HepG2 (cell line): ENCODE measurements at places on chromosomes 5 and 9. TPM values are rescaled to one million over a fixed set of nuclear protein-coding genes. Genes with fewer than 3 reads are reported as not detected.

- no peak overlapping the region for H3K4me3 ChIP-seq
- DNase-seq: no peak
- no peak overlapping the region for H3K27ac ChIP-seq
- H3K4me1 ChIP-seq: no peaks in the 10 kb centered on the region
Observed at GRCh38 chr9:72486594-72486955, 34.8 kb upstream of the TMC1 start.

DNA sequence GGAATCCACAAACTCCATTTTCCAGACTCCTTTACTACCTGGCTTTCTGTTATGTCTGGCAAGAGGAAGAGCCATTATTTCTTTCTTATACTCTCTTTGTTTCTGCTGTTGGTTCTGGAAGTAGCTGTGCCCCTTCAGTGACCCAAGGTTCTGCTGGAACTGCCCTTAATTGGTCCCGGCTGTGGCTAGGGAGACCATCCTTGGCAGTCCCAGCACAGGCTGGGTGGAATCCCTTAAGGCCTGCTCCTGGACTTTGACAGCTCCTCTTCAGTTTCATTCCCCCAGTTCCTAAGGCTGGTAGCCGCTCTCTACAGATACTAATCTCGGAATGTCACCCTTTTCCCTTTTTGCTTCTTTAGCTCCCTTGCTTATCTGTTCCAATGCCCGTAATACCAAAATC, 81.9 kb upstream of the GLIS3 start:
- H3K4me1 ChIP-seq: no peaks in the 10 kb centered on the region
- H3K36me3 ChIP-seq: no peaks in the 10 kb centered on the region
- DNase-seq: no peak
- no peak overlapping the region for H3K27ac ChIP-seq
- H3K4me3 ChIP-seq: no peak overlapping the region

GRCh38 chr5:144979516-144980264, 809.0 kb downstream of the KCTD16 start:
- DNase-seq: no peak
- no peak overlapping the region for H3K4me3 ChIP-seq
- H3K4me1 ChIP-seq: no peaks in the 10 kb centered on the region
- no peak overlapping the region for H3K27ac ChIP-seq
- no peaks in the 10 kb centered on the region for H3K27me3 ChIP-seq

GRCh38 chr5:109529520-109529919, 119.7 kb upstream of the PJA2 start:
- H3K27me3 ChIP-seq: no peaks in the 10 kb centered on the region
- H3K4me3 ChIP-seq: no peak overlapping the region
- peaks cover 40% of the 10 kb centered on the region for H3K4me1 ChIP-seq
- DNase-seq: no peak

DNA sequence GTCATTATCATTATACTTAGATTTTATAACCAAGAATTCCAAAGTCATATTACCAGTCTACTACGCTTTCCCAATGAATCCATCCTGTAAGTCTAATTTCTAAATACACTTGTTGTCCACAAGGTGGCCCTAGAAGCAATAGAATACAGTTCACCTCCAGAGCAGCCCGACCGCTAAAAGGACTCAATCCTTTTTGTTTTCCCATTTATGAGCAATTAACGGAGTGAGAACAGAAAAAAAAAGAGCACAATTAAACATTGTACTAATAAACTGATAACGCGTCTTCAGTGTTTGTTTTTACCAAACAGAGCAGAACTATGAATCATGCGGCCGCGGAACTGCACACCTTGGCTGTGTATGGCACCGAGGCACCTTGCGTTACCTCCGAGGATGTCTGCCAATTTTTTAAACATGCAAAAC, 160.7 kb upstream of the DAPK1 start:
- H3K27me3 ChIP-seq: no peaks in the 10 kb centered on the region
- H3K27ac ChIP-seq: no peak overlapping the region

Gene NPR3
- total RNA-seq: not detected in 2 replicates

- no peak for DNase-seq
- no peak overlapping the region for H3K27ac ChIP-seq
- no peak overlapping the region for H3K4me3 ChIP-seq
Observed at GRCh38 chr9:120999317-120999716, 50.8 kb downstream of the C5 start.

GRCh38 chr9:128293091-128293490, 17.0 kb downstream of the SWI5 start:
- DNase-seq: no peak
- no peaks in the 10 kb centered on the region; the same call in 2 of the 3 replicates for H3K27me3 ChIP-seq
- no peak overlapping the region for H3K4me3 ChIP-seq
- 0 out of 3 replicates have a peak, but pooled peaks cover 5% of the 10 kb centered on the region for H3K36me3 ChIP-seq
- H3K27ac ChIP-seq: no peak overlapping the region

- peak overlapping the region; percentile 60; the same call in 1 of the 2 replicates for H3K4me3 ChIP-seq
- peaks cover 21% of the 10 kb centered on the region for H3K4me1 ChIP-seq
- peak overlapping the region; percentile 85 for H3K27ac ChIP-seq
Observed at GRCh38 chr9:128636556-128637530, 19.8 kb downstream of the DYNC2I2 start.

- H3K27me3 ChIP-seq: no peaks in the 10 kb centered on the region
- DNase-seq: peak; percentile 71
- no peak overlapping the region for H3K4me3 ChIP-seq
- H3K4me1 ChIP-seq: peaks cover 32% of the 10 kb centered on the region
Observed at GRCh38 chr5:72314571-72315172, 5.4 kb downstream of the MRPS27 start.

GRCh38 chr9:128372784-128373183, 1.6 kb downstream of the URM1 start:
- peaks cover 15% of the 10 kb centered on the region for H3K4me1 ChIP-seq
- DNase-seq: no peak
- H3K27me3 ChIP-seq: peaks cover 3% of the 10 kb centered on the region; the same call in 1 of the 3 replicates
- peak overlapping the region; percentile 92 for H3K4me3 ChIP-seq
- peaks cover 16% of the 10 kb centered on the region; the same call in 2 of the 3 replicates for H3K36me3 ChIP-seq

DNA sequence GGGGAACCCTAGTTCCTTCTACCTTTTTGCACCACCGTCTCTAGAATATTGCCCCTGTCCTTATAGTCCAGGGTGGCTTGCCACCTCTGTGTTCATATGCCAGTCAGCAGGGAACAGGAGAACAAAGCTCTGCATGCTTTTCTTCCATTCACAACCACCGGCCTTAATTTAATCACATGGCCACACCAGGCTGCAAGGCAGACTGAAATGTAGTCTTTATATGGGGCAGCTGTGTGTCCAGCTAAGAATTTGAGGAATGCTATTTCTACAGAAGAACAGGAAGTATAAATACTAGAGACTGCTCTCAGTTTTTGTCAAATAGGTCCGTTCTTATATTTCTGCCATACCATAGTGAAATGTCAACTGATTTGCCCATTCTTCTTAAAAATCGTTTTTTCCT, 5.8 kb downstream of the C5orf22 start:
- peaks cover 19% of the 10 kb centered on the region for H3K4me1 ChIP-seq
- no peak overlapping the region for H3K27ac ChIP-seq
- no peak for DNase-seq
- no peak overlapping the region for H3K4me3 ChIP-seq

DNA sequence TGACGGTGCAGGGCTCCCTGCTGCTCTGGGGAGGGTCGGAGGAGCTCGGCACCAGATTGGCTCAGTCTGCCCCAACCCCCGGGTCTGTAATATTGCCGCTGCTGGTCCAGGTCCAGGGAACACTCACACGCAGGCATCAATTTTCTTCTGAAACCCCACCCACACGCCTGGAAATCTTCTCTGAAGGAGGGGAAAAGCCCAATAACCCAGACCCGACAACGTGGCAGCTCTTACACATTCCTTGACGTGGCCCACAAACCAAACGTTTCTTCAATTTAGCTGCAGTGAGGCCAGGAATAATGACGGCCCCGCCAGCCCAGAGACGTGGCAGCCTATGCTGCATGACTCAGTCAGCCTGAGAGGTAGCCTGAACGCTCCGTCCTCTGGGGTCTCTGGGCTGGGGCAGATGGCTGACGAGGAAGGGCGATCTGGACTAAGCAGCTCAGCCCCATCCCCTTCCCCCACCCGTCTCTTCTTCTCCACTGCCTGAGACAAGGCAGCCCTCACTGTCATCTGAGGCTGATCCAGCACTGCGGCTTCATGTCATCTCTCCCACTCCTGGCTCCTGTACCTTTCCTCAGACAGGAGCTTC, 9.9 kb upstream of the SPARC start:
- DNase-seq: no peak
- H3K36me3 ChIP-seq: no peaks in the 10 kb centered on the region

Gene PHF2
- total RNA-seq: 9.1 and 9.3 TPM in 2 replicates

Gene SCGB3A2
- not detected in 2 replicates for total RNA-seq

DNA sequence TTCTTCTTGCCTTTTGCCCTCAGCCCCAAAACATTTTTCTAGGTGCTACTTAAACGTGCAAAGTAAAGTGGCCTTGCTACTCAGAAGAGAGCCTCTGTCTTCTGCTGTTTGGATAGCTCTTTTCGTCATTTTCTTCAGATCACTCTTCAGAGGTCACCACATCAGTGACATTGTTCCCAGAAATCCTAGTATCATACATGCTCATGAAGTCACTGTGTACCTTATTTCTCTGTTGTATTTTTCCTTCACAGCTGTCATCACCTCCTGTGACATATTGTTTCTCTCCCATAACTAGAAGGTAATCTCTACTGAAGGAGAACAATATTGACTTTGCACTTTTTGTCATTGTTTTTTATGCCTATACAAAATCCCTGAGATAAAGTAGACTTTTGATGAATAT, 237.0 kb upstream of the CDH18 start:
- no peaks in the 10 kb centered on the region for H3K4me1 ChIP-seq
- H3K27ac ChIP-seq: no peak overlapping the region

GRCh38 chr9:134885001-134885678, 4.5 kb downstream of the FCN2 start:
- H3K27me3 ChIP-seq: peaks cover 74% of the 10 kb centered on the region
- DNase-seq: no peak
- no peaks in the 10 kb centered on the region for H3K36me3 ChIP-seq
- no peak overlapping the region for H3K27ac ChIP-seq
- no peak overlapping the region for H3K4me3 ChIP-seq

DNA sequence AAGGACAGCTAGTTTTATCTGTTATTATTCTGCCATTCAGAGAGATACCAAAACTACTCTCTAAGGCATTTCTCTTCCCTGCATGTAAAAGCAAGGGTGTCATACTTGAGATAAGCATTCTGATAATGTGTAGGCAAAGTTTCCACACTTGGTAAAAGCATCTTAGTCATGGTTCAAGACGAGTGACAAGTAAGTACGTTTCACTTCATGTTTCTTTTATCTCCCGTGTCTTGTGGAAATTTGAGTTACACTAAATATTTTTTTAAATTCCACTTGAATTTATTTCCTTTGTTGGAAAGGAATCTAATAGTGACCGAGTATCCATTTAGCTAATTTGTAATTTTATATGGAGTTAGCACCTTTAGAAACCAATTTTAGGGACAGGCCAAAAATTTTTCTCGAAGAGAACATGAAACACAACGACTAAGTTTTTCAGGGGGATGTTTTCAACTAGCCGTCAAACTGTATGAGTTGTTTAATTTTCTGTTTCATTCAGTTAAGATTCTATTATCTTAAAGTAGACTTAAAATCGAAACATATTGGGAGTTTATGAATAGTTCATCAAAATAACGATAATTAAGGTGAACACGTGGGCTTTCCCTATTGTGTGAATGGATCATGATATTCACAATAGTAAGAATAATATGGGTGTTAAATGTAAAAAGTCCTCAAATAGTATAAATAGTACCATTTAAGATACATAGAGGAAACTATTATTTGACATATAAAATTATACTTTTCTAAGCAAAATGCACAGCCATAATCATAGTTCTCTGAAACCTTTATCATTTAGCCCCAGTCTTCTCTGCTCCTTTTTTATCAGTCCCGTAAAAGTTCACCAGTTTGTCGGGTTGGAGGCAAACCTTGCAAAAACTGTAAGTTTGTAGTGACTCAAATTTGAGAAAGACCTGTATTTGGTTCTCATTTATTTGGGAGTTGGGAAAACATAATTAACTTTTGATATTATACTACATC, 1.6 kb downstream of the RFESD start:
- H3K36me3 ChIP-seq: no peaks in the 10 kb centered on the region
- no peak overlapping the region for H3K4me3 ChIP-seq
- no peak for DNase-seq
- H3K4me1 ChIP-seq: peaks cover 42% of the 10 kb centered on the region
- no peak overlapping the region for H3K27ac ChIP-seq

DNA sequence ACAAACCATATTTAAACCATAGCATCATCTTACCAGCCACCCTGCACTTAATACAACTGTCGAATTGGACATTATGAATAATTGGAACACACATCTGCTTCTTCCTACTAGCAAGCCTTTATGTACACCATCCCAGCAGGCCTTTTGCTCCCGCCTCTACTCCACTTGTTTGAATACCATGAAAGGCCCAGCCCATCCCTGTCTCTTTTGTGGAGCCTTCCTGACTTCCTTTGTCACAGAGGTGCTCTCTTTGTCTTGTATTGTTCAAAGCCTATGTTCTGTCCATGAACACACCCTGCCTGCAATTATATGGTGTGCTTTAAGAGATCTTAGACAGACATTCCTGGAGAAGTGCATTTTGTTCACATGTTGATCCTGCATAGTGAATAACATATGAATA, 465.7 kb downstream of the DIRAS2 start:
- no peak overlapping the region for H3K27ac ChIP-seq
- H3K4me1 ChIP-seq: no peaks in the 10 kb centered on the region
- DNase-seq: no peak
- no peak overlapping the region for H3K4me3 ChIP-seq
- no peaks in the 10 kb centered on the region for H3K36me3 ChIP-seq
- no peaks in the 10 kb centered on the region for H3K27me3 ChIP-seq

DNA sequence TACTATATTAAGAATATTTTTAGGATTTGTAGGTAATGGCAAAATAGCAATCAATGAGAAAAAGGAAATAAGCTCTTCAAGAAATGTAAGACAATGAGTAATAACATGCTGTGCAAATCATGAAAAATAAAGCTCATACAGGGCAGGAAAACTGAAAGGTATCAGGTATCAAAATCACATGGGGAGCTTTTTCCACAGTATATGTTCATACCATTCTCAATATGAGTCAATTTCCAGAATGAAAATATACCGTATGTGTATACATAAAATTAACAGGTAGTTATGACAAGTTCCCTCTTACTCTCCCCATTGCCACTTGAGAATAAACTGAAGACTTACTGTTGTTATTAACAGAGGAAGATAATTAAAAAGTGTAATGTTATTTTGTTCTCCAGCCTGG, 35.9 kb downstream of the EFCAB9 start:
- H3K4me1 ChIP-seq: peaks cover 12% of the 10 kb centered on the region
- peaks cover 38% of the 10 kb centered on the region for H3K36me3 ChIP-seq
- H3K27ac ChIP-seq: no peak overlapping the region
- no peaks in the 10 kb centered on the region for H3K27me3 ChIP-seq
- H3K4me3 ChIP-seq: no peak overlapping the region

Gene PRPF4
- 49.0 and 64.9 TPM in 2 replicates for total RNA-seq

GRCh38 chr9:114263853-114264510, 58.9 kb upstream of the ORM1 start:
- DNase-seq: no peak
- no peak overlapping the region for H3K27ac ChIP-seq
